ENCODE measurements at places on chromosomes 12 and 14.
A peak's percentile ranks its signal among the peaks of the same experiment; 100 is the strongest.

DNA sequence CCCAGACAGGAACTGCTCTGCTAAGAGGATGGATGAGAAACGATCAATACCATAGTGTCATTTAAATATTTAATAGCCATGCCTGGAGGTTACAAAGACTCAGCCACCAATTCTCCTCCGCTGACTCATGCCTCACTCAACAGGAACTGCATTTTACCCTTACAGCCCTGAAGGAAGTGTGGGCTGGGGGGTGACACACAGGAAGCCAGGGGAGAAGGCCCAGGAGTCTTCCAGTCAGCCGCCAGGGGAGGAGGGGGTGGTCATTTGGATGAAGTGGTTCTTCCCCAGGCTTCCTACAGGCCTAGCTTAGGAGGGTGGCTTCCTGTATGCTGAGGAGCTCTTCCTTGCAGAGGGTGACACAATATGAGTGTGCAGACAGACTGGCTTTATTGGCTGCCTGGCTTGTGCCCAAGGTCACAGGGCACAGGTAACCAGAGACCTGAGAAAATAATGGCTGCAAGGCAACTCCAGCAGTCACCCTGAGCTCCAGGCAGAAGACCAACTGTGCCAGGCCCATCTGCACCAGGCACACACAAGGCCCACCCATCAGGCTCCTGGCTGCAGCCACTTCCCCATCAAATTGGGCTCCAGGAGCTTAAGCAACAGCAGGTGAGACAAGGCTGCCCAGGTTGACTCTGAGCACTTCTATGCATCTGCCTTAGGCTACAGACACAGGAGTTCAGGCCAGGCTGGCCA lies 30.6 kb upstream of the RPLP0 start:
- DNase-seq, result peak; percentile 64

DNA sequence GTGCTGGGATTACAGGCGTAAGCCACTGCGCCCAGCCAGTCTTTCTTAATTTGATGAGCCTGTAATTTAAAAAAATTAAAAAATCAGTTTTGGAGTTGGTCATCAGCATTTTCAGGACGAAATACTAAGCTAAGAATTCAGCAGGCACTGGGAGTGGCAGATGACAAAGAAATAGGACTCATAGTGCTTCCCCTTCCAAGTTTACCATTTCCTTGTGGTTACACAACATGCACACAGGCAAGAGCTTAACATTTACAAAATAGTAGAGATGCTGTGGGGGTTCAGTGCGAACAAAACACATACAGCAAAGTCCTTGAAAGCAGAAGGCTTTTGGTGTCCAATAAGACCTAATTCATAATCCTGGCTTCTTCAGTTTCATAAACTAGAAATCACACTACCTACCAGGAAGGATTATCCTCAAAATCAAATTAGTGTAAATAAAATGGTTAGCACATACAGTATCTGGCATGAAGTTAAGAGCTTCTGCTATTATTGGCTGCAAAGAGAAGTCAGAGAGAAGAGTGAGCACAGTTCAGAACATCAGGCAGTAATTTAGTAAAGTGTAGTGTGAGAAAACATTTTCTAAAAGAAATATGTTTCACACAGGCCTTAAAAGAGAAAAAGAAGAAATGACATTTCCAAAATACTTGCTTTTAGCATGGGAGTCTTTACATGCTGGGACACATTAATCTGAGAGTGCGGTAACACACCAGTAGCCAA lies 22.2 kb upstream of the KIF21A start:
- DNase-seq, result no peak

GRCh38 chr12:119728444-119728745 lies 60.5 kb downstream of the PRKAB1 start:
- no peak for DNase-seq

DNA sequence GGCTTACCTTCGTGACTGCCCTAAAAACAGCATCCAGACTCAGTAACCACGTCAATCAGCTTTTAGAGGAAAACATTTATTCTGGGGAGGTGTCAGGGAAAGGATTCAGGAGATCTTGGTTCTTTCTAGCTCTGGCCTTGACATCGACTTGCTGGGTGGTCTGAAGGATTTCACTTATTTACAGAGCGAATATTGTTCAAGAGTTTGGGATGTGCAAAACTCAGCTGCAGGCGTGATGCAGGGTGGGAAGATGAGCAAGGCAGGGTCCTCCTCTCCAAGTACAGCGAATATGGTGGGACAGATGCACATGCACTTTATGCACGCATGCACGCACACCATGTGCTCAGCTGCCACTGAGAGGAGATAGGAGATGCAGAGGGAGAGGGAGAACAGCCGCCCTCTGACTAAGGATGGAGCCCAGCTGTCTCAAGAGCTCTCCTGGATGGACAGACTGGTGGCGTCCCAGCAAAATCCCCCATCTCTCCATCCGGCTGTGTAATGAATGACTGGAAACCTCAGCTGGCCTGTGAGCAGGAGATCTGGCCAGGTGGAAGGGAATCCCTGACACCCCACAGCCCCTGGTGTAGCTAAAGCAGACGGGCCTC lies 24.4 kb upstream of the BDKRB1 start:
- no peak for DNase-seq

DNA sequence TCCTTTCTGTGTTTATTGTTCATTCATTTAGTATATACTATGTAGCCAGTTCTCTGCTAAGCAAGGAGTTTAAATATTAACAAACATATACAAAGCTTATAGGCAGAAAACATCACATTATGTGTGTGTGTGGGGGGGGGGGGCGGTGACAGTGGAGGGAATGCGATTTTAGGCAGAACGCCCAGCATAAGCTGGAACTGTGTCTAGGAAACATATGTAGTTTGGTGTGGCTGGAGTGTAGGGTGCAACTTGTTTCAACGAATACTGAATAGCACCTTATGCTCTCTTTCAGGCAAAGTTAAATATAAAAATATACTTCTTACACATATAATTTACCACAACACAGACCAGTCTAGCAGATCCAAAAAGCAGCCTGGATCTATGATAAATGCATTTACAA lies 980.6 kb downstream of the SLC6A15 start:
- DNase-seq, result no peak

DNA sequence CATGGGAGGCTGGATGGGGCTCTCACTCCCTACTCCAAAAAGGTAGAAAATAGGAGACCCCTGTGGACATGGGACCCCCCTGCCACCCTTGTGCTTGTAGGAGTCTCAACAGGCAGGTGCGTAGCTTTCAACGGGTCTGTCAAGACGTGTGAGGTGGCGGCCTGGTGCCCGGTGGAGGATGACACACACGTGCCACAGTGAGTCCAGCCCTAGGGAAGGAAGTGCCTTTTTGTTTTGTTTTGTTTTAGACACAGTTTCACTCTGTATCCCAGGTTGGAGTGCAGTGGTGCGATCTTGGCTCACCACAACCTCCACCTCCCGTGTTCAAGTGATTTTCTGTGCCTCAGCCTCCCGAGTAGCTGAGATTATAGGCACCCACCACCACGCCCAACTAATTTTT lies 12.9 kb downstream of the P2RX4 start:
- no peak for DNase-seq

- no peak for DNase-seq
Measured at GRCh38 chr12:1384910-1385309, 209.5 kb downstream of the FBXL14 start.

DNA sequence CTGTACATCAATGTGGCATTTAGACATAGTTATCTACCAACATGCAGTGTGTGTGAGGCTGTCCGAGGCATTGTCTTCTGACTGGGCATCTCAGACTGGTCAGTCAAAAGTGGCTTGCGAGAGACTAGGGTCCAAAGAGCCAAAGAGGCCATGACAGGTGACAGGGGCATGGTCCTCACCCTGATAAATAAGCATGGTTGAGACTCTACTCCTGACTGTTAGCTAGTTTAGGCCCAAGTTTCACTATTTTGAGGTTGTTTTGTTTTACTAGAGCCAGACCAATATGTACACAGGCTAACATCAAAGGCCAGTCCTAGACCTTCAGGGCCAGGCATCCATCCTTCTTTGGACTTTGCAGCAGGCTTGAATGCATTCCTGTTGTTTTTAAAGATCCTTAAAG lies 76.9 kb upstream of the SRSF5 start:
- DNase-seq, result no peak

GRCh38 chr12:92859650-92860386 lies 69.3 kb downstream of the EEA1 start:
- no peak for DNase-seq

DNA sequence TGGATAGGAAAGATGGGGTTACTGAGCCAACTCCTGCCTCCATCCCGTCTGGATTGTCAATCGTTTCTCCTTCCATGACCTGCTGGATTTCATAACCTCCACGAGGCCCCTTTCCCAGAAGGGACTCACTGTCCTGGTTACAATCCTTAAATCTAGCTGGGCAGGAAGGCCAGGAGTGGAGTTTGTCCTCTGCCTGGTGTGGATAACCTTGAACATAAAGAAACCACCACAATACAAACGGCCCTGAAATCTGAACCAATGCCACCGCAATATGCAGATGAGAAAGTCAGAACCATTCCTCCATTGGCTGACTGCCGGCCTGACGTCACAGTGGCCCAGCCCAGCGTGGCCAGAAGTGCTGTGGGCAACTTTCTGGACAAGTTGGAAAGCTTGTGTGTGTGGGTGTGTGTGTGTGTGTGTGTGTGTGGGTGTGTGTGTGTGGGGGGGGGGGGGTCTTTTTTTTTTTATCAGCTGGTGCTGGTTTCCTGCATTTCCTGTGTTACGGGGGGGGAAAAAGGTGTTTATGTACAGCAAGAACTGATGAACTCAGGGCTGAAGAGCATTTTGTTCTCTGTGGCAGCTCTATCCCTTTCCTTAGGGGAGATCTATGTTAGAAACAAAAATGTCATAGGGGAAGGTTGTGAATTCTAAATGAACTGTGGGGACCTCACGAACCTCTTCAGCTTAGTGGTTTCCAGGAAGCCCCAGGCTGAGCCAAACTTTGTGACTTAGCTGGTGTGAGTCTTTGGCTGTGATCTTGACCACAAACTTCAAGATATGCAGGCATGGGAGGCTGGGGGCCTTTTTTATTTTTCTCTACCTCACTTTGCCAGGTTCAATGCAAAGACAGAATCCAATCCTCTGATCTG lies 81.6 kb upstream of the MED13L start:
- peak; percentile 75 for DNase-seq

DNA sequence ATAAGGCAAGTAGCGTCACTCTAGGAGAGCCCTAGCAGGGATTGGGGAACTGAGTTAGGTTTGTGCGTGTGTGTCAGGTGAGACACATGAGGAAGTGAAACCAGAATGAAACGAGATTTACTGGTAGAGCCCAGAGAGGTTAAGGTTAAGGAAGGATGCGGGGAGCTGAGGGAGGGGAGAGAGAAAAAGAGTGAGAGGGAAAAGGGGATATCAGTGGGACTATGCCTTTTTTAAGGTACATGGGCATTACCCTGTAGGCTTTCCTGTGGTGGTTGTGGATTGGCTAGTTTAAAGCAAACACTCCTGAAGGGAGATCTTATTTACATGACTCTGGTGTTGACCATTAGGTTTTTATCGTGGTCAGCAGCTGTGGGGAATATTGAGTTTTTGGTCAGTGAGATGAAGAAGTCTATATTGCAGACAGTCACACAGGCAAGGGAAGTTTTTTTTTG lies 13.9 kb downstream of the ZDHHC17 start:
- no peak for DNase-seq

- DNase-seq, result no peak
Measured at GRCh38 chr12:131862994-131863710, 31.3 kb upstream of the ULK1 start.

DNA sequence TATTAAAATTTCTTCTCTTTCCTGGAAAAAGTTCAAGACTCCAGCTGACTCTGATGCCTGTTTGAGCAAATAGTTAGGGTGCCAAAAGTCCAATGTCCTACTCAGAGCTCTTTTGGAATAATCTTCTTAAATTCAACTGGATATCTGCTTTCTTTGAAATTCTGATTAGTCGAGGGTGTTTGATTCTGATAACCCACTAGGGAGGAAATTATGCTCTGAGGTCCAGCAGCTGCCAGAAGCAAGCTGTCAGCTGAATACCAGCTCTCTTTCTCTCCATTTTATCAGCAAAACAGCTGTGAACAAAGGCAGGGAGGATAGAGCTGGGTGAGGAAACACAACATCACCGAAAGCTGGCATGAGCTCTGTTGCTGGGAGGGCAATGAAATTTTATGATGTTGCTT lies 141.5 kb downstream of the CAND1 start:
- no peak for DNase-seq

- no peak for DNase-seq
Measured at GRCh38 chr12:31591380-31591901, 505 bp upstream of the DENND5B start.

DNA sequence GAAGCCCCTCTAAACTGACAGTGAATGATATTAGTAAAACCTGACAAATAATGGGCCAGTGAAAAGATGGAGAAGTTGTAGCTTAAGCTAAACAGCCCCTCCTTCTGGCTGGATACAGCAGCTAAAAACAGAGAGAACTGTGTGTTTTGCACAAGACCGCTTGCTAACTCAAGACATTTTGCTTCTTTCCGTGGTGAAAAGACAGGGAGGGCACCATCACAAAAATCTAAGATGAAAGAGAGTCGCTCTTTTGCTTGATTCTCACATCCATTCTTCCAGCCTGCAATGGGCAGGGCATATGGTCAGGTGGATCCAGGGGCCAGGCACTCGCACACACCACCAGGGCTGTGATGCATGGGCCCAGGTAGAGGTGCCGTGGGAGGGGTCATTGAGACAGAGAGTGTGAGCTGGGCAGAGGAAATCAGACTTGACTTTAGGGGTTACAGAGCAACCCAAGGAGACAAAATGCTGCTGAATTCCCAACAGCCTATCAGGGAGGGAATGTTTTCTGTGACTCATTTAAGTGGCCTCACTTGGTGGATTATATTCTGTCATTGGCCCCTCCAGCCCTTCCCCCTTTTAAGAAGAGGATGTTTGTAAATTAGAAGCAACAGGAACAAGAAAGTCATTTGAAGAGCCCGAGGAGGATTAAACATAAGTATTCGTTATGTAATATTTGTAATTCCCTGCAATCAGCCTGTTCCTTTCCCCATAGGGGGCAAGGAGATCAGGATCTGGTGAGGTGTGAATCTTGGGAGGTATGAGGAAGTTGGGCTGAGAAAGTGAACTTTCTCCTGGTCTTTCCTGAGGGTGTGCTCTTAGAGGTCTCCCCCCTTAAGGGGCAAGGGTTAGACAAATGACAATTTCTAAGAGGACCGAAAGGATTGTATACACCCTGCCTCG lies 12.3 kb downstream of the EMP1 start:
- DNase-seq, result no peak

GRCh38 chr12:3381059-3382047 lies 109.7 kb upstream of the PRMT8 start:
- DNase-seq, result no peak

GRCh38 chr12:38872561-38872960 lies 32.8 kb downstream of the CPNE8 start:
- DNase-seq, result no peak

DNA sequence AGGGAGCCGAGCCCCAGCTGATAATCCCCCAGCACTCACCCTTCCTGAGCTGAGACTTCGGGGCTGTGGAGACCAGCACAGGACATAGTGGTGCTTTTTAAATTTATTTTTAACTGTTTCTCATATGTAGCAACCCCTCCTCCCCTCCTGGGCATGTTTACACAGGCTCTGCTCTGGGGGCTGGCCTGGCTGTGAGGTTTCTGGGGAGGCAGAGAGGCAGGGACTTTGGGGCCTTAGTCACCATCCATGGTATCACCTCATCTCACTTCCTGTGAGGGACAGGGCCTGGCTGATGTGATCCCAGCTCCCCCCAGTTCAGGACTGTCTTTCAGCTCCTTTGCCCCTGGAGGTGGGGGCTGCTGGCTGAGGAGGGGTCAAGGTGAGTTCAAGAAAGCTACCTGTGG lies 20.4 kb downstream of the VASH1 start:
- no peak for DNase-seq

GRCh38 chr14:89466484-89466883 lies 49.5 kb upstream of the FOXN3 start:
- DNase-seq, result no peak

Measured in KG1 (cell line).